ENCODE measurements at places on chromosomes 2 and 18.

- DNase-seq, result no peak
These were observed 10.7 kb upstream of the CASP10 start for GRCh38 chr2:201172279-201172678.

DNA sequence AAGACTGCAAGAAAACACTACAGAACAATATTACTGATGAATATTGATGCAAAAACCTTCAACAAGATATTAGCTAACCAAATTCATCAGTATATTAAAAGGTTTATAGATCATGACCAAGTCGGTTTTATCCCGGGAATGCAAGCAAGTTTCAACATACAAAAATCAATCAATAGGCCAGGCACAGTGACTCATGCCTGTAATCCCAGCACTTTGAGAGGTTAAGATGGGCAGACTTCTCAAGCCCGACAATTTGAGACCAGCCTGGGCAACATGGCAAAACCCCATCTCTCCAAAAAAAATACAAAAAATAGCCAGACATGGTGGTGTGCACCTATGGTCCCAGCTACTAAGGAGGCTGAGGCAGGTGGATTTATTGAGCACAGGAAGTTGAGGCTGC lies 82.9 kb downstream of the FSIP2 start:
- DNase-seq, result no peak

DNA sequence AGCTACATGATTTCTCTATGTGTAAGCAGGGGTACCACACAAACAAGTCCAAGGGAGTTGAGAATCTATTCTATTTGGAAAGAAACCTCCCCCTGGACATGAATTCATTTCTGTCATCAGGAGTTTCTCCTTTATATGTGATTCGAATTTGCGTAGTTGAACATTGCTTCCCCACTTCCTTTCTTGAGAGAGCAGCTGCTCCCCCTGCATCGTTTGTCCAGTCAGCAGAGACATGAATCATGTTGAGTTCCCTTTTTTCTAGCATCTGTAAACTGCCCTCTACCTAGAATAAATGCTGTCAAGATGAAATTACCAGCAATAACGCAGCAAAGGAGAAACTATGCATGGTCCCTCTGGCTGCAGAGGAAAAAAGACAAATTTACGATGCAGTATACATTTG lies 73.8 kb downstream of the KIF5C start:
- DNase-seq, result no peak

DNA sequence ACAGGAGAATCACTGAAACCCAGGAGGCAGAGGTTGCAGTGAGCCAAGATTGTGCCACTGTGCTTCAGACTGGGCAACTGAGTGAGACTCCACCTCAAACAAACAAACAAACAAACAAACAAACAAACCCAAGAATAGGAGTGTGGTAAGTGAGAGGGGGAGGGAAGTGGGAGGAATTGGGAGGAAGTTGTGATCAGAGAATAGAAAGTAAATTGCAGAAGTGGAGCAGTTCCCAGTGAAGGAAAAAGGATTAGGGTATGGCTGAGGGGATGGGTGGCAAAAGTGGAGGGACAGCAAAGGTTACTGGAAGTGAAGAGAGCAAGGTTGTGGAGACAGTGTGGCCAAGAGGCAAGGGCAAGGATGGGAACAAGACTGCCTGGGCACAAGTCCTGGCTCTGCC lies 41.1 kb upstream of the C1GALT1C1L start:
- DNase-seq, result no peak

GRCh38 chr2:28326469-28326805 lies 66.2 kb upstream of the FOSL2 start:
- no peak for DNase-seq

DNA sequence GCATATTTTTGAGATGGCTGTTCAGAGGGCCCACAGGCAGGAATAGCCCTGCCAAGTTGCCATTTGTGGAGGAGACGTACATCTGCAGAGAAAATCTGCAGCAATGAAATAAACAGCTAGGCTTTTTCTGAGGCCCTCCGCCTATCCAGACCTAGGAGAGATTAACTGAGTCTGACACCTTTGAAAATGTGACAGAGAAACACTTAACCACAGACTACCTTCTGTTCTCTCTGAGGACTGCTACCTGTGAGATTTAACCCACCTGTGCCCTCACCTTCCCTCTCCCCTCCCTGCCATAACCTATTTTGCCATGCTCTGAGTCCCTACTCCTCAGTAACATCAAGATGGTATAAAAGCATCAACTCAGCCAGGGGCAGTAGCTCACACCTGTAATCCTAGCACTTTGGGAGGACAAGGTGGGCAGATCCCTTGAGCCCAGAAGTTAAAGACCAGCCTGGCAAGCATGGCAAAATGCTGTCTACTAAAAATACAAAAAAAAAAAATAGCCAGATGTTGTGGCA lies 160.3 kb downstream of the TGIF1 start:
- no peak for DNase-seq

DNA sequence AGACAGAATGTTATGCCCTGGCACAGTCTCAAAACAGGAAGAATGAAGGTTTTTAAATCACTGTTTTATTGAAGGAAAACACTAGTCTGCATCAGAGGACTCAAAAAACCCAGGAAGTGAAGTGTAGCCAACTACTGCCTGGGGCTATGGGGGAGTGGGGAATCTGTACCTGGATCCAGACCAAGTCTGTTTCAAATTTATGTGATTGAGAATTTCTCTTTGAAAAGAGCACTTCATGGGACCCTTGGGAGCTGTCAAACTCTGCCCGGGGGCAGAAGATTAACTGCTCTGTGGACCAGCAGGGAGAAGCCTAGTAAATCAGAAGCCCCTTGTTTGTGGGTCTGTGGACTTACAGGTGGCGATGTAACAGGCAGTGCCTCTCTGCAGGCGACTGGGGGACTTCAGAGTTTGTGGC lies 45.3 kb upstream of the TANC1 start:
- no peak for DNase-seq

GRCh38 chr2:172985139-172985892 lies 90.3 kb upstream of the MAP3K20 start:
- DNase-seq, result no peak

GRCh38 chr2:235373171-235373570 lies 120.7 kb upstream of the AGAP1 start:
- DNase-seq, result no peak

- DNase-seq, result no peak
These were observed 151.3 kb downstream of the NEDD4L start for GRCh38 chr18:58195278-58195765.

DNA sequence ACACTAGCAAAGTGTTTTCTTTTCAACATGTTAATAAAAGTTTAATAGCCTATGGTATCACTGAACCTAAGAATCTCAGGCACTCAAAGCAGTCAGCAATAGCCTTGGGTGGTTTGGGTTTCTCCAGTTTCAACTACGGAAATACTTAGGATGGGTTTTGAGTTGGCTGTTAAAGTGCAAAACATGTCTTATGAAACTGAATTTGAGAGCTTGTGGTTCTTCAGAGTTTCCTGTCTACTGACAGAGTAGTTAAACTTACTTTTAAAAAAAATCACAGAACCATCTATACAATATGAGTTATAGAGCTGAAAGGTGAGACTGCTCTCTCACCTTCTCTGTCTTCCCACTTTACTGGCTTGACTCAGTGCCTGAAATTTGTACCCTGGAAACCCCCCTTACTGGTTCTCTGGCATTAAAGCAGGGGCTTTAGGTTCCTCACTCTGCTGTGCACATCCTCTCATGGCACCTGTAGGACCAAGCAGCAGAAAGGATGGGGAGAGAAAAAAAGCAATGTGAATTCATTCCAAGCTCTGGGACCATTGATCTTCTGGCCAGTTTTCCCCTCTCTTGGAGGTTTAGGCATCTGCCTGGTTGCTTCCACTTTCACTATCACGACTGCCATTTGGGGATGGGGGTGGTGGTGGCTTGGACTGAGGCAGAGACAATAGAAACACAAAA lies 18.1 kb downstream of the CCDC141 start:
- no peak for DNase-seq

- no peak for DNase-seq
These were observed 58.8 kb upstream of the NXPH2 start for GRCh38 chr2:138838851-138839620.

GRCh38 chr2:129379411-129379810 lies 600.1 kb upstream of the RAB6C start:
- DNase-seq, result no peak

- DNase-seq, result no peak
These were observed 99.1 kb downstream of the GREB1L start for GRCh38 chr18:21341141-21341540.

DNA sequence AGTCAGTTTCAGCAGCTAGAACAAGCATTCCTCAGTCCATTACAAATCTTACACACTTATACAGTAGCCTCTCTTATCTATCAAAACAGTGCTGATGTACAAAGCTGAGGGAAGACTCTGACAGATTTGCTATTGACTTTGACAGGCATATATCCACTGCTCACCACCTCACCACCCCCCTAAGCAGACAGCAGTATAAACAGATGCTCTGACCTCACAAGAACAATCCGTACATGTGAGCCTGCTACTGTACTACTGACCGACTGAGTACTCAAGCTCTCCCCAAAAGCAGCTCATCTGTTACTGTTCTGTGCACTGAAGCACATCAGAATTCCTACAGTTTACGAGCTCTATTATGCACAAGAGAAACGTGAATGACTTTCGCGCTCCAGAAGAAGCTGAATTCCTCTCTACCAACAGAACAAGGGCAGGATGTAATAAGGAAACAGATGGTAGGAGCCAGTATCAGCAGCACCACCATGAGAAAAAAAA lies 95.6 kb upstream of the PDE1A start:
- no peak for DNase-seq

- peak; percentile 30 for DNase-seq
These were observed 1.1 kb downstream of the VAMP8 start for GRCh38 chr2:85578243-85579180.

GRCh38 chr2:19833978-19834377 lies 67.8 kb downstream of the TTC32 start:
- DNase-seq, result no peak

- DNase-seq, result no peak
These were observed 47.4 kb upstream of the DNAJC10 start for GRCh38 chr2:182668671-182669070.

- no peak for DNase-seq
These were observed 7.7 kb downstream of the KCTD18 start for GRCh38 chr2:200502196-200502595.

DNA sequence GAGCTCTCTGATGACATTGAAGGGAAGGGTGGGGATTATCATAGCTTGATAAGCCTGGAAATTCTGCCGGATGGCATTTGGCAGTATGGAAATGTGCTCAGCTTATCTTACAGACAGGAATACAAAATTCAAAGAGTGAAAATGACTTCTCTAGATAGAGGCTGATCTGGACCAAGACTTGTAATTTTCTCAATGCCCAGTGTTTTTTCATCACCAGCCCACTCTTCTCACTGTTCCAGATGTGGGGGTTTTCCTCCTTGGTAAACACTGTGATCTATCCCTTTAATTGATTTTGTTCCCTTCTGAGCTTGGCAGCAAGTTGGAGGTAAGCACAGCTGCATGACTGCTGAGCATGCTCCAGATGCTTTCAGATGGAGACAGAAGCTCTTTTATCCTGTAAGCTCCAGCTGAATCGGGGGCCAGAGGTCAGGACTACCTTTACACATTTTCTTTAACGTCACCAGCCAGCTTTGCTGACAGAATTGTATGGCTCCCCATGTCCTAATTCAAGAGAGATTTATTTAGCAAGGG lies 287.4 kb upstream of the TCF4 start:
- DNase-seq, result no peak

DNA sequence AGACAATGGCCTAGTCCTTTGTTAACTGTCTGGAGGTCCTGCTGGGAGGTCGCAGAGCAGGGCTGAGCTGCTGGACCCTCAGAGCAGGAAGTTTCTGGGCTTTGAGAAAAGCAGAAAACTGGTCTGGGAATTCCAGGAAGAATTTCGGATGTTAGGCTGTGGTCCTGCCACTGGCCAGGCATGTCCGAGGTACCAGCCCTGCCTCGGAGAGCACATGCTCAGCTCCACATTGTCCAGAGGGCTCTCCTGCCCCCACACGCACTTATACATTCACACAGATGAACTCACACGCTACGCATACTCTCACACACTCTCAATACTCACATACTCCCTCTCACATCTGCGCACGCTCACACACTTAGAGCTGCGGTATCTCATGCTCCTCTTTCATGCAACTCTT lies 146.1 kb downstream of the NCK2 start:
- DNase-seq, result no peak

All from CD8-positive, alpha-beta T cell (primary cell).